Immature natural killer cell (primary cell): ENCODE measurements at places on chromosomes 4 and X. TPM values are rescaled to one million over a fixed set of nuclear protein-coding genes. Genes with fewer than 3 reads are reported as not detected.

Gene CD38
- 60.9 TPM for polyA plus RNA-seq

Gene VEGFD
- polyA plus RNA-seq: not detected

Gene CITED1
- polyA plus RNA-seq: not detected

Gene ANOS1
- not detected for polyA plus RNA-seq

Gene PCDH19
- not detected for polyA plus RNA-seq

Gene FAM47E
- polyA plus RNA-seq: not detected

Gene PDGFC
- polyA plus RNA-seq: not detected

Gene ADH1B
- polyA plus RNA-seq: not detected

DNA sequence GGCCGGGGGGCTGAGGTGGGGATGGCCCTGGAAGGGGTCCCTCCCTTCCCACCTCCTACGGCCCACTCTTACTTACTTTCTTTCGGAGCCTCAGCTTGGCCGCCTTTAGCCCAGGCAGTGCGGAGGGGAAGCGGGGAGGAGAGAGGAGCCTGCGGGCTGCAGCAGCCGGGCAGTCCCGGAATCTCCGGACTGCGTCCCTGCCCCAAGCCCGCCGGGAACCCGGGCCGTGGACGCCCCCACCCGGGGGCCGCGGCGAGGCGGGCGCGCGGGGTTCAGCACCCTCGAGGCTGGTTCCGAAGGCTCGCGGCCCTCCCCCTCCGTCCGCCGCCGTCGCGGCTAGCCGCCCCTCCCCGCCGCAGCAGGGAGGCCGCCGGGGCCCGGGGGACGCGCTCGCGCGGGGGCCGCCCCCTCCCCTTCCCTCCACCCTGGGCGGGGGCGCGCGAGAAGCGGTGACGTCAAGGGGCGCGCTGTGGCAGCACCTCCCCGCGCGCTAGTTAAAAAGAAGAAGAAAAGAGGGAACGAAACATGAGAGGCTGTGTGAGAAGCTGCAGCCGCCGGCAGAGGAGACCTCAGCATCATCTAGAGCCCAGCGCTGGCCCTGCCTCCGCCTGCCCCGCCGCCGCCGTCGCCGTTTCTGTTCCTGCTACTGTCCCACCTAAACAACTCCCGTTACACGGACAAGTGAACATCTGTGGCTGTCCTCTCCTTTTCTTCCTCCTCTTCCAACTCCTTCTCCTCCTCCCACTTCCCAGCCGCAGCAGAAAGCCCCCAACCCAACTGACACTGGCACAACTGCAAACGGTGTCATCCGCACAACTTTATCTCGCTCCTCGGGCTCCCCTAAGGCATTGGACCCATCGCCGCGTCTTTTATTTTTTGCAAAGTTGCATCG, at the start of gene HHIP:
Gene HHIP, plus strand, starts transcription at position 526 of the 892 bp plus-strand sequence. CDS start 520 bp downstream, outside the sequence.
- H3K4me3 ChIP-seq: peak within 1 kb of the TSS; percentile 82
- peaks cover 21% of the 10 kb centered on the region for H3K4me1 ChIP-seq
- H3K27me3 ChIP-seq: peaks cover 8% of the 10 kb centered on the region
- H3K36me3 ChIP-seq: no peaks in the 10 kb centered on the region
- no peak within 1 kb of the TSS for H3K27ac ChIP-seq
- DNase-seq: peak; percentile 31

GRCh38 chr4:42306221-42307109, 90.8 kb upstream of the SHISA3 start:
- no peaks in the 10 kb centered on the region for H3K4me1 ChIP-seq
- no peak overlapping the region for H3K4me3 ChIP-seq
- H3K27me3 ChIP-seq: peaks cover 5% of the 10 kb centered on the region

DNA sequence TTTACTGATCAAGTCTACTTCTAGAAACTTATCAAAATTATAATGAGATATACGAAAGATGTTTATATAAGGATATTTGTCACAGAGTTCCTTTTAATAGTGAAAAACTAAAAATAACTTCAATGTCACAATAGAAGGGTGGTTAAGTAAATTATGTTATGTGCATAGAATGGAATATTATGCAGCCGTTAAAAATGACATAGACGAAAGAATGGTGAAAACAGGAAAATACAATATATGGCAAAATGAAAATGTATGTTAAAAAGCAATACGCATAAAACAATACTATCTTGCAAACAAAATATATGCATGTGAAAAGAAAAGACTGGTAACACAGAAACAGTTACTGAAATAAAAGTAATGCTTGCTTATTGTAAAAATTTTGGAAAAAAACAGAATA, 19.1 kb downstream of the ZDHHC9 start:
- no peak for DNase-seq
- no peak overlapping the region for H3K27ac ChIP-seq
- no peak overlapping the region for H3K4me3 ChIP-seq
- H3K36me3 ChIP-seq: peaks cover 3% of the 10 kb centered on the region
- peaks cover 6% of the 10 kb centered on the region for H3K4me1 ChIP-seq

DNA sequence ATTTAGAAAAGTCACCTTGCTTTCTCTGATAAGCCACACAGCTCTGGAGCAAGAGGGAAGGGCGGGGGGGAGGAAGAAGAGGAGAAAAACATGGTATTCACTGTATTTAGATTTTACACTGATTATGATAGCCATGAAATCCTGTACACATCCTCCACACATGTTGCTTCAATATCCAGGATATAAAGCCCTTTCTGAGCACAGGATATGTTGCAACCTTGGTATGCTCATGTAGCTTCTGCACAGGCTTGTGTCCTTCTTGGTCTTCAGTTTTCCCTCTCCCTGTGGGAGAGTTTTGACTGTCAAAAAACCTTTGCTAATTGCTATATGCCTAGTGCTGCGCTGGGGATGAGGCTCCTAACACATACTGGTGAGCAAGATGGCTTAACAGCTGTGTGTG, 61.9 kb upstream of the DAPP1 start:
- H3K27me3 ChIP-seq: peaks cover 5% of the 10 kb centered on the region
- H3K27ac ChIP-seq: no peak overlapping the region
- no peaks in the 10 kb centered on the region for H3K36me3 ChIP-seq
- H3K4me1 ChIP-seq: no peaks in the 10 kb centered on the region
